Upper lobe of left lung (tissue), 6 donors: ENCODE measurements at places on chromosomes 5 and 9.
A peak's percentile ranks its signal among the peaks of the same experiment; 100 is the strongest.

DNA sequence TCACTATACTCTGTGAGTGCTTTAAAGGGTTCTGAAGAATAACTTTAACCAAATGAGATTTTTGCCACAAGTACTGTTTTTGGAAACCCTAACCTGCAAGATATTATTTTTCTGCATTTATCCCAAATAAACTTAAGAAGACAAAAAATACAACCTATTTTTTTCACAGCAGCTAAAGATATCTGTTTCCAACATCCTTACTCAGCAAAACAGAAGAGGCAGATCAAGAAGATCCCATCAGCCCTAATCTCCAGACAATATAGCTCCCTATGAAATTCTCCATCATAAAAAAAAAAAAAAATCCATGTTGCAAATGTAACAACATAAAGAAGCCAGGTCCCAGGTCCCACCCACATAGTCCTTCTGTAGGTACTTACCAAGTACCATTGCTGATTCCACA, 7.6 kb downstream of the PCSK1 start:
- DNase-seq, result no peak

GRCh38 chr9:108443019-108443633, 412.7 kb downstream of the ACTL7B start:
- DNase-seq, result no peak

GRCh38 chr5:10485142-10485795, 43.6 kb downstream of the ROPN1L start:
- no peak for DNase-seq

GRCh38 chr5:81450940-81451339, 57.0 kb upstream of the ACOT12 start:
- DNase-seq, result no peak

DNA sequence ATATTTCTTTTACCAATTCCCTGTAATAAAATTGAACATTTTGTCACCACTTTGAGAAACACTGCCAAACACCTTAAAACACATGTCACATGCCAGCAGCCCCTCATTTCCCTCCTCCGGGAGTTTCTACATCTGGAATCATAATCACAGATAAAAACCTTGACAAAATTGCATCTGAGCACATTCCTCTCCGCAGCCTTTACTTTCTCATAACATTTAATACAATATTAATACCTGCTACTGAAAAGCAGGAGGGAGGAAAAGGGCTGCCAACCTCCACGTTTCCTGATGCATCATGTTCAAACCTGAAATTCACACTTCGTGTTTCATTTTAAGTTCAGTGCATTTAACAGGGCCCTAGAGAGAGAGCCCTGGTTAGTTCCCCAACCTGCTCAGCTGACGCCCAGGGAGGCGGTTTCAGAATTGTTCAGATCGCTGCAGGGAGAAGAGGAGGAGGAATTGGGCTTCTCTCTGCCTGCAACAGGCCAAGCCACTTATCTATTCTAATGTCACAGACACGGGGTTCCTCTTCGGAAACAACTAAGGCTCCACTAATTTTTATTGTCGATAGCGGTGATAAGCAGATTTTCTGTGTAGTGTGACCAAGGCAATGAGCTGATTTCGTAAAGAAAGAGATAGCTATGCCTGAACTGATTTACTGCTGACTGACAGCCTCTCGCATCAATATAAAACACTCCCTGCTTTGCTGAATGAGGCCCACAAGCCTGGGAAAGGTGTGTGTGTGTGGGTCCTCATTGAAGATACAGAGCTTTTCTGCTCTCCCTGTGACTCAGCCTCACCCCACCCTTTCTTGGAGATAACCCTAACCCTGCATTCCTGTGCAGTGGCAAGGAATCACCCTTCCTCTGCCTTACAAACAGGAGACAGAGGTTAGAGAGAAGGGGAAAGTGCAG, 4.9 kb upstream of the LHX2 start:
- no peak for DNase-seq

- no peak for DNase-seq
Measured at GRCh38 chr5:6861036-6861435, 147.8 kb downstream of the TENT4A start.

DNA sequence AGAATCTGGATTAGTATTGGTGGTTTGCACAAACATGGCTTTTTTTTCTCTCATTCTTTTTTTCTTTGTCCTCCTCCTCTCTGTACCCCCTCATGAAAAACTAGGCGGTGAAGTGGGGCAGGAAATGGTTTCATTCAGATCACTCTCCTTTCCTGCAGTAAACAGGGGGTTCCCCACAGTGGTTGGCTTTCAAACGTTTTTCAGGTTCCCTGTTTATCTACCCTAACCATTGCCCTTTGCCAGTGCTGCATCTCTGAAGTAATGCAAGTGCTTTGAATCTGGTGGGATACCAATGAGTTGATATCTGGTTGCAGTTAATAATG, 29.8 kb downstream of the NR4A3 start:
- no peak for DNase-seq

- no peak for DNase-seq
Measured at GRCh38 chr9:78694974-78695373, 398.0 kb downstream of the PSAT1 start.

DNA sequence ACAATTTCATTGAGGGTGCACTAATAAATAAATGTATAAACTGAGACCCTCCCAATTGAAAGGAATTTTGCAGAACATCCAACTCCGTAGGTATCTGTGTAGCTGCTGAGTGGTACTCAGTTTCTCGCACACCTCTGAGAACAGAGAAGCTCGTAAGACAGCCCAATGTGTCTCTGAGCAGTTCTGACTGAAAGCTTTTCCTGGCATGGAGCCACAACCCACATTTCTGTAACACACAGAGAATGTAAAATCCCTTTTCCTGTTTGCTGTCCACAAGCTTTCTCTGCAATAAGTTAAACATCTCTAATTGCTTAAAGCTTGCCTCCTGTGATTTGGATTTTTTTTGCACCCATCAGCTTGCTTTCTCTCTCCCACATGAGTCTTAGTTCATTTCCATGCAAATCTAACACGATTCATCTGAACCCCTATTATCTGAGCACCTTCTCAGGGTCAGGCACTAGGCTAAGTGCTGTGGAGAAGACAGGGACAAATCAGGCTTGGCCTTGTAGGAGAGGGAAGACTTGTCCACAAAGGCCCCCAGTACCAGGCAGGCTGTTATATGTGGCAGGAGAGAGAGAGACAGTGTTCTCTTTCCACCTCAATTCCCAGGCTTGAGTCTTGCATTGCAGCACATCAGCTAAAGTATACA, 44.2 kb upstream of the COL15A1 start:
- DNase-seq, result no peak

DNA sequence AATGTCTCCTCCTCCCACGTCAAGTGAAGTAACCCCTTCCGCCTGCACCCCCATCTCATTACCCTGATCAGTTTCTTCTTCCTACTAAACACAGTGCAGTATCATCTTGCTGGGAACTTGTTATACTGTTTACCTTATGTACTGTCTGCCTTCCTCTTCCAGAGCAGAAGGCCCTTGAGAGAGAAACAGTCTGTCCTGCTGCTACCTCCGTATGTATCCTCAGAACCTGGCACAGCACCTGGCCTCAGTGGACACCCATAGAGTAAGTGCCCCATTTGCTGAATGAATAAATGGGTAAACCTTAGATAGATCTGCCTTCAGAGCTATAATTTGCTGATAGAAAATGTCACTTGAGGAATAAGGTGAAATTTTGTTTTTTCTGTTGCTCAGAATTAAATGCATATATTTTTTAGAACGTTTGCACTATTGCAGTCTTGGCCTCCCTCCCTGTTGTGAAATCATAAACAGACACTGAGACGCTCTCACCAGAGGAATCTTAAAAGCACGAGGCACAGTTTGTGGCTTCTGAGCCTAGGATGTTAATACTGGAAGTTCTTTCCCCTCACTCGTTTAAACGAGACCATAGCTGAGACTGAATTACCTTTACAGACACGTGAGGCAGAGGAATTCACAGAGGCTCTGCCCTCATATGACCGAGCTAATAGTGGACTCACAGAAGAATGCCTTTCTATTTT, 223.1 kb upstream of the DAP start:
- DNase-seq, result no peak

DNA sequence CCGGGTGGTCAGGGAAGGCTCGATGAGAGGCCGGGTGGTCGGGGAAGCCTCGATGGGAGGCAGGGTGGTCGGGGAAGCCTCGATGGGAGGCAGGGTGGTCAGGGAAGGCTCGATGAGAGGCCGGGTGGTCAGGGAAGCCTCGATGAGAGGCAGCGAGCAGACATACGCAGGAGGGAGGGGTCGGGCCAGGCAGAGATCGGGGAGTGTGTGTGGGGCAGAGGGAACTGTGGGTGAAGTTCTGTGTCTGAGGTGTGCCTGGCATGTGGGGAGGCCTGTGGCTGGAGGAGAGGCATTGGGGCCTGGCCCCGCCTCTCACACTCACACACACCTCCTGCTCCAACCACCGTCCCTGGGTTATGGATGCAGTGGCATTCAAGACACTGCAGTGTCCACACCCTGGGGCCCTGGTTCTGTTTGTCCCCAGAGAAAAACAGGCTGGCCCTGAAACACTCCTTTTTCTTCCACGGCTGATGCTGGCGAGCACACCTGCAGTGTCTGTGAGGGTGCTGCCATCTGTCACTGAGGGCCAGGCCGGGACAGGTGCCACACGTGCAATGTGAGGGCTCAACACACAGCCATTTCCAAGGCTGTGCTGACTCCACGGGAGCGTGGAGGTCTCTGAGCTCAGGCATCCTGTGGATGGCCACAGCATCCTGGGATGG, 6.5 kb upstream of the PLEKHG4B start:
- peak; percentile 47 for DNase-seq

DNA sequence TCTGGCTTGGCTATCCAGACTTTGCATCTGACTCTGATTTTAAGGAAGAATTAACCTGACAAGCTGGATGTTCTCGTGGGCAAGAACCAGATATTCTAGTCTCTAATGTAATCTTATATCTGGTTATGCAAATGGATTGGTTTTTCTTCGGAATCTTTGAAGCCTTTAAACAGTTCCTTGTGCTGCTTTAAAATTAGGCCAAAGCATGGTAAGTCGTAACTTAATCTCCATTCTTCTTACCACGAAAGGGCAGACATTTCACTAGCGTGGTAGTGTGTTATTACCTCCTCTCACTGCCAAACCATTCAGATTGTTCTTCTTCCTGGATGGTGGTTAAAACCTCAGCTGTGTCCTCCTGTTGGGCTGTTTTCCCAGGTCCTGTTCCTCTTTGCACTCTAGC, 34.1 kb upstream of the TTC23L start:
- no peak for DNase-seq

DNA sequence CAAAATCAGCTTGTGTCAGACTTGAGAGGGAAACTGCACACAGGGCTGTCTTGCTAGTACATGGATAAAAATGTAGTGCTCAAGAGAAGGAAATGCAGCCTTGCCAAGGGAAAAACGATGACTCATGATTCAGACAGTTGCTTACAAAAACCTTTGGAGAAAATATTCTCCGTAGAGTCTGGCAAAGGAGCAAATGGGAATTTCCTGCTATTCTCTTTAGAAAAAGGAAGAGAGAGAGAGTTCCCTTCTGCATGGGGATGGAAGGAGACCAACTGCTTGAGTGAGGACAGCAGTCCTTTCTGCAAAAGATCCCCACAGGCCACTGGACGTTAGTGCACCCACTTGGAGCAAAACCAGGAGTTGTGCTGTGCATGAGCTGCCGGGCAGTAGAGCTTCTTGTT, 7.6 kb downstream of the IFNB1 start:
- no peak for DNase-seq

- no peak for DNase-seq
Measured at GRCh38 chr9:138112090-138112748, 234.6 kb downstream of the CACNA1B start.

DNA sequence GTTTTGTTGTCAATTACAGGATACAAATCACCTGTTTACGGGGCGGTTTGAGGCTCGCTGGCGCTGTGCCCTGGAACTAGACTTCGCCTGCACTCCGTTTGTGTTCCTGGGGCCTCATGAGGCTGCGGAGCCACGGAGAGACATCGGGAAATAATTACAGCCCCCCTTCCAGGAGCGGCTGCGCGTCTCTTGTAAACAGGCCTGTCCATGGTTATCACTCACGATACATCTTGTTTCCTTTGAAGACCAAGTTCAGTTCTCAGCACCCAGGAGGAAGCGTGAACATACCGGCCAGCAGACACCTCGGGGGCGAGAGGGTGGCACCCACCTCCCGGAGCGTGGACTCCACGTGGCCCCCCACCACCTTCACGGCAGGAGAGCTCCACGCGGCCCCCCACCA, 297.1 kb upstream of the IRX4 start:
- no peak for DNase-seq

DNA sequence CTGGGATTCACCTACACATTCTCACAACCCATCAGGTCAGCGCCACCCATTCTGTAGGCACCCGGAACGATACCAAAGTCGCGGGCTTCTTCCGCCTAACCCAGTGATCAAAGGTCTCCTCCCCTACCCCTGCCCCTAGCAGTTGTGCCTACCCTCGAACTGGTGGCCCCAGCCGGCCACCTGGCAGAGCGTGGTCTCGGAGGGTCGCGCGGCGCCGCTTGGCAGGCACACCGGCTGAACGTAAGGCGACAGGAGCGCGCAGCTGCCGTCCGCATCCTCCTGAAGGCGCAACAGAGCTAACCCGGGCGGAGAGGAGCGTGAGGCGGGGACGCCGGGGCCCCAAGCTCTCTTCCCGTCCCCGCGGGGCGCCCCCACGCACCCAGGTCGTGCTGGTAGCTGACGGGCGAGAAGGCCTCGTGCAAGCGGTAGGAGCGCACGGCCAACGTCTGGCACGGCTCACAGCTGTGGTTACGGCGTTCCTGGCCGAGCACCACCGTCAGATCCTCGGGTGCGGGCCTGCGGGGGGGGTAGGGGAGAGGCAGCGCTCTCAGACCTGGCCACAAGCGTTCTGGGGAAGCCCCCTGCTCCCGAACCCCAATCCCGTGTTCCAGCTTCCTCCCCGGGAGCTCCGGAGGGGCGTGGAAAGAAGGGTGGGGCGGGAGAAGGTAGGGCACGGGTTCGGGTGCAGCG, 2.8 kb upstream of the PFN3 start:
- DNase-seq, result no peak

- DNase-seq, result no peak
Measured at GRCh38 chr5:163893281-163893680, 387.9 kb downstream of the MAT2B start.

DNA sequence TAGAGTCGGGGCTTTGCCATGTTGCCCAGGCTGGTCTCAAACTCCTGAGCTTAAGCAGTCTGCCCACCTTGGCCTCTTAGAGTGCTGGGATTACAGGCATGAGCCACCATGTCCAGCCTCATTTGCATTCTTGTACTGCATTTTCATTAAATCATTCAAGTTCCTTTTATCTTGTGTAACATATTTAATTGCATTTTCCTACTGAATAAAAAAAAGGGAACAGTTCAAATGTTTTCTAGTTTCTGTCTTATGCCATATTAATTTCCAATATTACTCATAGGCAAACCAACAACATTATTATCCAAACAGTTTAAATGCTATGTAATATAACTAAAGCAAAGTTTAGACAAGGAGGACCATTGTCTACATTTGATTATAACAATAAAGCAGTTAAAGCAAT, 6.1 kb downstream of the SLC31A1 start:
- DNase-seq, result no peak

DNA sequence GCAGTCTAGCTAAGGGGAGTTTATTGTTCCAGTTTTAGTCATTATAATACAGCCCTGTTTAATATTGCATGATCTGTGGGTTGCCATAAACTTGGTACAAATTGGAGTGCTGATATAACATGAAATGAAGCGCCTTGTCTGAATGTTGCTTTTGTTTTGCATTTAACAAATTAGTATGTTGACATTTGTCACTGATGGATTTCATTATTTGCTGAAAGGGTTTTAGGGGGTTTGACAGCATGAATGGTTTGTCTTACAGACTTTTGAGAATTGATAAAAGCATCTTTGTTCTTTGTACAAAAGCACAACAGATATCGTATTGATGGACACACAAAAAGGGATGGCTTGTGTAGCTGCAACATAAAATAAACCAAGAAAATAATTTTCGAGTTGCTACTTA, 178.3 kb downstream of the AOPEP start:
- DNase-seq, result no peak

GRCh38 chr9:135403733-135404450, 75.7 kb upstream of the PPP1R26 start:
- no peak for DNase-seq
